Cerebellar cortex (tissue), 1 donor: ENCODE measurements at places on chromosomes 12 and 14.

DNA sequence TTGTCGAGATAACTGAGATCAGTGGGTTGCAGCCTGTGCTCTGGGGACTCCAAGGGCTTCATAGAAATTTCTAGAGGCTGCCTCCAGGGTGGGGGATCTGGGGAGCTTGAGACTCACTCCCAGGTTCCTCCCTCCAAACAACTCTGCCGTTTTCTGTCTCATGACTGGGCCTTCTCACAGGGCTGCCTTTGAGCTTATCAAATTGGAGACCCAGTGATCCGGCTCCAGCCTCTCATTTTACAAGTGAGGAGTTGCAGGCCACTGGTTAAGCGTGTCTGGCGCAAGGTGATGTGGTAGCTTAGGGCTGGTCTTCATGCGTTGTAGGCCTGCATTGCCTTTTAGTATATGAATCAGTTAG is 85.8 kb downstream of the SLC25A47 start:
- no peak for DNase-seq

GRCh38 chr12:58346032-58346632 is 404.8 kb downstream of the ATP23 start:
- peak; percentile 44 for DNase-seq

- no peak for DNase-seq
Measured at GRCh38 chr12:103857164-103857563, 16.1 kb upstream of the NT5DC3 start.

DNA sequence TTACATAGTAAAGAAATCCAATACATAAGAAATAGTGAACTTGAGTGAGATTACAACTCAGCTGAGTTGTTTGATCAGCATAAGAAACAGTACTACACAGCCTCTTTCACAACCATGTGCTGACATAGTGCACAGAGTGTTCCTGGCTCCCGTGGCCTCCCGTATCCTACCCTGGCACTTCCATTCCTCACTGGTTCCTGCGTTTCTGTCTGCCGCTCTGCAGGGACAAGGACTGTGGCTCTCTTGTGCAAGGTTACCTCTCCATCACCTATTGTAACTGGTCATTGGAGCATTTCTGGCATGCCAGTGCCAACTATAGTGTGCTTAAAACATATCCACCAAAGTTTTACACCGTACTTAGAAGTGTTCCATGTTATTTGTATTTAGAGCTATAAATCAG is 46.3 kb upstream of the PCED1B start:
- peak; percentile 30 for DNase-seq

- no peak for DNase-seq
Measured at GRCh38 chr12:11896417-11896929, 174.3 kb upstream of the BCL2L14 start.

- DNase-seq = no peak
Measured at GRCh38 chr12:54364413-54364812, at the start of gene GPR84. Gene GPR84 (minus strand): TSS chr12:54364486. CDS start chr12:54363851, 635 bp downstream.

- peak; percentile 62 for DNase-seq
Measured at GRCh38 chr12:72075891-72076557, 137.4 kb downstream of the TPH2 start.

GRCh38 chr12:56237552-56237951 is 7.7 kb downstream of the SLC39A5 start:
- DNase-seq = no peak

GRCh38 chr12:74415633-74416032 is 122.0 kb upstream of the ATXN7L3B start:
- peak; percentile 21 for DNase-seq

DNA sequence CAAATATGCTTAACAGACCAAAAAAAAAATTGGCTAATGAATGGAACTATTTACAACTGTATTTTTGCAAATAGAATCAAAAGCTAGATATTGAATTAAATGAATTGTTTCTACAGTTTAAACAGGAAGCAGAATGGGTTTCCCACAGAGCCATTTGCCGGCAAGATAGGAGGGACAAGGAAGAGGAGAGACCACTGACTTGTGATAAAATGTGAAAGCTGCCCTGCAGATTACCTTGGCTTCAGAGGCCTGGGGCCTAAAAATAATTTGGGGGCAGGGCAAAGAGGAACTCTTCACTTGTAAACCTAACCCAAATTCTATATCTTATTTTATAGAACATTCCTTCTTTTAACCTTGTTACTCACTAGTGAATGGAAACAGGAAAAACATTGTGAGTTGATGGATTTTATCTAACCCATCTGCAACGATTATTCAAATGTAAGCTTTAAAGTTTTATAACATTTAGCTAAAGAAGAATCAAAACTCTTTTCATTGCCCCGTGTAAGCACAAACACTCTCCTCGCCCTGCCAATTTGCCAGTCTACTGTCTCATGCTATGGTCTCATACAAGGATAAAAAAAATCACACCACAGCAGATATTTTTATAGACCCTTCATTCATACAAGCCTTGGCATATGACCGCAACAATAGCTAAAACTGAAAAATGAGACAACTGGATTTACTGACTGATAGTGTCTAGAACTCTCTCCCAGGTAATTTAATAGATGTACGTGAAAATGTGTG is 49.5 kb upstream of the MDM1 start:
- no peak for DNase-seq

GRCh38 chr14:92173668-92174067 is 51.9 kb downstream of the CPSF2 start:
- DNase-seq = no peak

- DNase-seq = no peak
Measured at GRCh38 chr12:128111951-128112350, 155.0 kb upstream of the TMEM132C start.

DNA sequence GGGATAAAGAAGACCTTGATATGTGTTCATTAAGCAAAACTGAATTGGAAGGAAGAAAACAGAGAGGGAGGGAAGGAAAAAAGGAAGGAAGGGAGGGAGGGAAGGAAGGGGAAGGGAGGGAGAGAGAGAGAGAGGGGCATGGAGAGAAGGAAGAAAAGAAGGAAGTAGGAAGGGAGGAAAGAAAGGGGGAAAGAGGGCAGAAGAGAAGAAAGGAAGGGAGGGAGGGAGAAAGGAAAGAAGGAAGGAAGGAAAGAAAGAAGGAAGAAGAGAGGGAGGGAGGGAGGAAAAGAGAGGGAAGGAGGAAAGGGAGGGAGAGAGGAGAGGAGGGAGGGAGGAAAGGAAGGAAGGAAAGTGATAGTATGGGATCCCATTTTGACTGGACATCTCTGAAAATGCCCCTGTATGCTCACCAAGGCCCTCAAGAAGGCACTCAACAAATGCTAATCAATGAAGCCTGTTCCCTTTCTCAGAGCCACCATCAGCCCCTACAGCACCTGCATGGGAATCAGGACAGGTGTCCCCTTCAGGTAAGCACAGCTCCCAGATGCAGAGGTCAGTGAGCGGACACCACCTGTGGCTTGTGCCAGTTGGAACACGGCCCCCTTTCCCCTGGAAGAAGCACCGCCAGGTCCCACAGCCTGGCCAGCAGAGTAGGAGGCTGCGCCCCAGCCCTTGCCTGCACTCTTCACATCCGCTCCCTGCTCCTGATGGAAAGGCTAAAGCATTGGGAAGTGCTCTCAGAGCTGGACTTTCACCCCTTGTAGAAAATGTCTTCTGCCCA is 161.4 kb upstream of the DIO3 start:
- no peak for DNase-seq

DNA sequence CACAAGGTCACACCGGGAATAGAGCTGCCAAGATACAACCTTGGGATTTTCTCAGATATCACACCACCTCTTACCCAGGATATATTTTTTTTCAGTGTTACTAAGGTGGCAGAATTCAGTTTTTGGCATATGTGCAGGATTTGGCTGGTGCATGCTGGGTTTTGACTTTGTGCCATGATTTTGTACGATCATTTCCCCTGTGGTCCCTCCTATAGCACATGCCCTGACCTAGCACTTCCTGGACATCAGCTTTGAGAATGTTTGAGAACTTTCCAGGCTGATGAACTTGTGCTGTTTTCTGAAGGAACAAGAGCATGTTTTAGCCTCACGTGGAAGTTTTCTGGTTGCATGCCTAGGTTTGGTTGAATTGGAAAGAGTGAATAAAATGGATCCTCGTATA is 11.0 kb upstream of the TBPL2 start:
- DNase-seq = peak; percentile 32

- DNase-seq = no peak
Measured at GRCh38 chr12:105736498-105736897, 402.3 kb downstream of the NUAK1 start.

DNA sequence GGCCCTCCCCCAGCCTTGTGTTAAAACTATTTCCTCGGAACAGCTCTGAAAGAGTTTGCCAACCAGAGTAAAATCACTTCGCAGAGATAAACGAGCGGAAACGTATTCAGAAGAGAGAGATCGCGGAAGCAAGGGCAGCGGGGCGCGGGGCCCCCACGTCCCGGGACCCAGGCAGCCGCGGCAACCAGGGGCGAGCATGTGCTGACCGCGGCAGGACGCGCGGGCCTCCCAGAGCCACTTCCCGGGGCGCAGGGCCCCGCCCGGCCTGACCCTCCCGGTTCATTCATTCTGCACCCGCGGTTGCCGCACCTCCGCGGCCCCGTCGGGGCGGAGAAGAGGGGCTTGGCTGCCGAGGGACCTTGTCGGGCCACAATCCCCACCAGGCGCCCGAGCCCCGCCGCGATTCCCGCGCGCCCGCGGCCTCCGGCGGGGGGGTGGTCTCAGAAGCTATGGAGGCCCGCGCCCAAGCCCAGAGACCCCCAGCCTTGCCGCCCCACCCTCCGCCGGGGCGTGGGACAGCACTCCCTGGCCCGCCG is 598 bp downstream of the UBE2N start:
- no peak for DNase-seq

GRCh38 chr12:128932521-128932920 is 79.2 kb downstream of the GLT1D1 start:
- no peak for DNase-seq

GRCh38 chr14:35818346-35819115 is 7.6 kb upstream of the BRMS1L start:
- DNase-seq = peak; percentile 54

- no peak for DNase-seq
Measured at GRCh38 chr12:58917699-58918468, 2.4 kb downstream of the LRIG3 start.

DNA sequence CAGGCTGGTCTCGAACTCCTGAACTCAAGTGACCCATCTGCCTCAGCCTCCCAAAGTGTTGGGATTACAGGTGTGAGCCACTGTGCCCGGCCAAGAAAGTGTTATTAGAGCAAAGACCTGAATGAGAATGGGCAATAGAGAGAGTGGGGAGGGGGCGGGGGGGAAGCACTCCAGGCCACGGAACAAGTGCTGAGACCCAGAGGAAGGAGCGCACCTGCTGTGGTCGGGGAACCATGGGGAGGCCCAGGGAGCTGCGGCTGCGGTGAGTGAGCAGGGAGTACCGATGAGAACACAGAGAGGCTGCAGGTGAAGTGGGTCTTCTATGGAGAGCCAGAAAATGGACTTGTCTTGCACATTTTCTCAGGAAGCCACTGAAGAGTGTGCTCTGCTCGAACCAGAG is 10.8 kb downstream of the SMIM41 start:
- no peak for DNase-seq

GRCh38 chr12:47740606-47741339 is 15.5 kb upstream of the ENDOU start:
- no peak for DNase-seq

DNA sequence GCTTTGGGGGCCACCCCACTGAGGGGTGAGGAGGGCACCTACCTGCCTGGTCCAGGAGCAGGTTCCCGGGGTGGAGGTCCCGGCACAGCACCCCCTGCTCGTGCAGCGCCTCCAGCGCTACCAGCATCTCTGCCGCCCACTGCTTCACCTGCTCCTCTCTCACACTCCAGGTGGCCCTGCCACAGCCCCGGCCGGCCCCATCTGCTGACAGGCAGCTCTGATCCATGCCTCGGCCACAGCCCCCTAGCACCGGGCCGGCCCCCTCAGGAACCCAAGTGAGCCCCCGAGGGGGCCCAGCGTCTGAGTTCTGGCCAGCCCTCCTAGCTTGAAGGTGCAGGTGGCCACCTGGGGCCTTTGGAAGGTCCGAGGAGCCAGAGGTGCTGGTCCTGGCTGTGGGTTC is 13.6 kb downstream of the RPS6KL1 start:
- DNase-seq = no peak

GRCh38 chr14:104665657-104666522 is 23.5 kb upstream of the INF2 start:
- DNase-seq = no peak

GRCh38 chr12:129605666-129606065 is 298.2 kb downstream of the TMEM132D start:
- no peak for DNase-seq

- DNase-seq = peak; percentile 60
Measured at GRCh38 chr12:54355104-54355815, 9.0 kb downstream of the GPR84 start.

GRCh38 chr14:87492561-87492960 is 500.4 kb downstream of the GALC start:
- no peak for DNase-seq

DNA sequence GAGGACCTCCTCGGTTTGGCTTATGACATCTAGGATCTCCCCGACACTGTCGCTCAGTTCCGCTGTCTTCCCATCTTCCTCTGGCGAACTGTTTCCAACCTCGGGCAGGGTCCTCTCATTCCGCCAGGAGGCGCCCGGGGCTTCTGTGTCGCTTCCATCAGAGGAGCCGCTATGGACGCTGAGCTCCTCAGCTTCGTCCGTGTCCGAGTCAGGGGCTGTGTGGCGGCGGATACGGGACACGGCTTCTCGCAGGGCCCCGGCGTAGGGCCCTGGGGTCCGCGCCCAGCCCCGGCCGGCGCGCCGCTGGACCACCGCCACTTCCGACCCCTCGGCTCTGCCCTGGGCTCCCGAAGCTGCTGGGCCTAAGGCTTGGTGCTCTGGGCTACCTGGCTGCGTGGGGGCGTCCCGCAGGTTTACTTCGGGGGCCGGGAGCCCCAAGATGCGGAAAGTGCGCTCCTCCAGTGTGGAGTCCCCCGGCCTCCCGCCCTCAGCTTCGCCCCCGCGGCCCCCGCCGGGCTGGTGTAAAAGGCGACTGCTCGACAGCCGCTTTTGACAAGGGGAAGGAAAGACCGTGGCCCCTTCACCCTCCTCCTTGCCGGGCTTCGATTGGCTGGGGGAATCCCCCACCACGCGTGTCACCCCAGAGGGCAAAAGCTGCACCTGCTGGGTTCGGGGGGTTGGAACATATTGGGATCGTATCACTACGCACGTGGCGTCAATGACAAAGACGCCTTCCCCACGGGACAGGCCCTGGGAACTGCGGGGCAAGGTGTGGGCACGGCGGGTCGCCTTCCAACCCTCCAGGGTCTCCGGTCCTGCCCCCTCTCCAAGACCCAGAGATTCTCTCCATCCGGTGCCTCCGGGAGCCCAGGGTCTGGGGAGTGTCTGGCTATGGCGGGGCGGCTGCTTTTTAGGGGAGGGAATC is 2.1 kb downstream of the DDN start:
- DNase-seq = peak; percentile 81

DNA sequence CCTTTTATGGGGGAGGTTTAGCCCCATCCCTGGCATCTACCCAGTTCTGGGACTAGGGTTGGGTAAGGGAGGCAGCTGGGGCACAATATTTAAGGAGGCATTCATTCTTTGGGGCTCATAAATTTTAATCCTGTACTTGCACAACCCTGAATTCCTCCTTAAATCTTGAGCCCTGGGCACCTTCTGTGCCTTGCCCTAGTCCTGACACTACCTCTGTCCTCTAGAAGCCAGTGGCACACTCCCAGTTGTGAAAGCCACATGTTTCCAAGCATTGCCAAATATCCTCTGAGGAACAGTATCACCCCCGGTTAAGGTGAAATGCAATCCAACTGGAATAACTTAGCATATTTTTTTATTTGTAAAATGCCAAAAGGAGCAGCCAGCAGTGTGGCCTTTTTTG is 36.6 kb downstream of the SLC16A7 start:
- DNase-seq = no peak

- peak; percentile 77 for DNase-seq
Measured at GRCh38 chr12:124992874-124993625, 395 bp upstream of the BRI3BP start.
